ENCODE measurements at places on chromosomes 3 and 15.
A peak's percentile ranks its signal among the peaks of the same experiment; 100 is the strongest.

- no peak for DNase-seq
These were observed 93.6 kb downstream of the GMNC start for GRCh38 chr3:190768891-190769290.

- DNase-seq, result no peak
These were observed 55.3 kb downstream of the CCK start for GRCh38 chr3:42210726-42211125.

- DNase-seq, result peak; percentile 4
These were observed 7.8 kb downstream of the DCBLD2 start for GRCh38 chr3:98893740-98894139.

GRCh38 chr15:70196372-70197316, 98.9 kb upstream of the TLE3 start:
- DNase-seq, result no peak

- no peak for DNase-seq
These were observed 10.7 kb upstream of the MYO5C start for GRCh38 chr15:52306270-52306669.

DNA sequence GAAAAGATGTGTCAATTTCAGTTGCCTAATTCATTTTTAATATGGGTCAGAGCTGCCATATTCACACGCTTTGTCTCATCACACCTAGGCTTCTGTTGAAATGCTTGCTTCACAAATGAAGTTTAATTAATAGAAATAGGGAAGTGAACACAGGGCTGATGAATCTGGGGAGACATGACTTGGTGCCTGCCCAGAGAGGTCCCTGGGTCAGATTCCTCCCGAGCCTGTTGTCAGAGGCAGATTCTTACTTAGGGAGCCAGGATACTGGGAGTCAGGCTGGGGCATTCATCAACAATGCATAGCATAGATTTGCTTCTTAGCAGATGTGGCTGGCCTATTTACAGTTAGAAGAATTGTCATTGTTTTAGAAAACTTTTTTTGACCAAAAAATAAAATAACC, 90.6 kb downstream of the CACNA1D start:
- no peak for DNase-seq

- no peak for DNase-seq
These were observed 1.7 kb downstream of the AKAP13 start for GRCh38 chr15:85381850-85382751.

DNA sequence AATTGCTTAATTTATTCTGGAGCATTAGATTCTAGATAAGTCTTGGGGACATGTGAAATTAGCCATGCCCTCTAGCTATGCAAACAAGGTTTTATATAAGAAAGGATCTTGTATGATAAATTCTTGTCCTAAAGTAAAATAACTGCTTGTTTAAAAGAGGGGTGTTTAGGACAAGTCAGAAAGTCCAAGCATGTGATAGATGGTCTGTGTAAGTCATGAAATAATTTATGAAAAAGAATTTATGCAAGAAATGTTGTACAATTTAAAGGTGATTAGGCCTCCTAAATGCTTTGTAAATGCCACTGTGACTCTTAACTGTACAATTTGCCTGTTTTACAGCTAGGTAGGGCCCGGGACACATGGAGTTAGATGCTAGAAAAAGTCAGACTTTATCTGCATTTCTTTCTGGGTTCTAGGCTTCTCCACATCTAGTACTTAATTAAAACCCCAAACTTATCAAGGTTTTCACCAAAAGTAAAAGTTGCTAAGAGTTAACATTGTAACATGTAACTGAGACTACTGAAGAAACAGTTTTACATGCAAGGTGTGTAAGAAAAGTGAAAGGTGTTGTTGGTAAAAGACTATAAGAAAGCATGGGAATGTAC, 13.2 kb downstream of the LINS1 start:
- DNase-seq, result no peak

GRCh38 chr3:37961622-37962431, 28.8 kb upstream of the VILL start:
- DNase-seq, result no peak

DNA sequence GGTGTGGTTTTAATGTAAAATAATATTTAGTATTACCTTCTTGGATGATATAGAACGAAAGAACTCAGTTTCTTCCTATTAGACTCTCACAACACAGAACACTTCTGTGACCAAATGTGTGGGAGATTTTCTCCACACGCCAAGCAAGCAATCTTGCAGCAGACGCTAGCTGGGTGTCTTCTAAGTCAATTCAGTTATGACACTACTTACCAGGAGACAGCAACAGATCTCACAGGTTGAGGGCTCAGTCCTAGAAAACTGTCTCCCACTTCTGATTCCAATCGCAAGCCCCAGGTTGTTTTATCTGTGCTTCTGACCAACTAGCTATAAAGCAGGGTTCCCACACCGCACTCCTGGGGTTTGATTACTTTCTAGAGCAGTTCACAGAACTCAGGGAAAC, 41.2 kb downstream of the HERC1 start:
- DNase-seq, result no peak

DNA sequence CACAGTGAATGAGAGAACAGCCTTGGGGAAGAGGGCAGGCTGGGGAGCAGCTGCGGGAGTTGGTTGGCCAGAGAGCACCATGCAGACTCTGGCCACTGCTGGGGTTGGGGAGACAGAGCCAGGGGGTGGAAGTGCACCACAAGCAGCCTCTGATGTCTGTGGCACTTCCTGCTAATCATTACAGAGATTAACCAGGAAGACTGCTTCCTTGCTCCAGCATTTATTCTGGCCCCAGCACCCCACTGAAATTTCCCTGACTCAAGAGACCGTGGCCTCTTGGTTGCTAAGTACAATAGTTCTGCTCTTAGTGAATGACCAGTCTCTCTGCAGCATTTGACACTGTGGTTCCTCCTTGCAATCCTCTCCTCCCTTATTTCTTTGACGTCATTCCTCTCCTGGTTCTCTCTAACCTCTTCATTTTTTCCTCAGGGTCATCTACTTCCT, 266.2 kb upstream of the ROPN1 start:
- no peak for DNase-seq

- peak; percentile 40 for DNase-seq
These were observed 366.8 kb upstream of the ZNF385D start for GRCh38 chr3:22117751-22118346.

- no peak for DNase-seq
These were observed 28.1 kb downstream of the HLTF start for GRCh38 chr3:149058198-149058597.

- peak; percentile 20 for DNase-seq
These were observed 1.1 kb downstream of the EHD4 start for GRCh38 chr15:41971089-41971894.

GRCh38 chr15:47971637-47972036, 149.2 kb upstream of the SLC24A5 start:
- DNase-seq, result no peak

GRCh38 chr3:125585595-125586223, 9.6 kb downstream of the OSBPL11 start:
- peak; percentile 66 for DNase-seq

DNA sequence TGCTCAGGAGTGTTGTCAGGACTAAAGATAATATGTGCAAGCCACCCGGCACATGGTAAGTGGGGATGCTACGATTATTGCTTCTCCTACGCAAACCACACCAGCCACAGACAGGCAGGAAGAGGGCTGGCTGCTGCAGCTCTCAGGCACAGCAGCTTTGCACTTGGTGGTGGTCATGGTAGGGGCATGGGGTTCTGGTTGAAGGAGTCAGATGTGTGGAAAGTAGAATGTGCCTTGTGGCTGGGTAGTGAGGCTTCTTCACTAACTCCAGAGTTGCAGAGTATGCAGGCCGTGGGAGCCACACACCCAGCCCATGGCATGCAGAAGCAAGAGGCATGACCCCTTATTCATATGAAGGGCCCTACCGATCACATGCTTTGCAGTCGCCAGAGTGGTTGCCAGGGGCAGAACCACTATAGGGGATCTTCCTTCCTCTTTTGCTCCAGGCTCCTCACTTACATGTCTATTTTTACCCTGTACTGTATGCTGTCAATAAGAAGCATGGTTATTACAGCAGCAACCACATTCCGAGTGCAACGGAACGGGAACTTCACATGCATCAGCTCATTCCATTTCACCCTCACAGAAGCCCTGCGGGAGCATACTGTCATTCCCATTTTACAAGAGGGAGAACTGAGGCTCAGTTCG, 59.2 kb upstream of the HERC1 start:
- peak; percentile 100 for DNase-seq

DNA sequence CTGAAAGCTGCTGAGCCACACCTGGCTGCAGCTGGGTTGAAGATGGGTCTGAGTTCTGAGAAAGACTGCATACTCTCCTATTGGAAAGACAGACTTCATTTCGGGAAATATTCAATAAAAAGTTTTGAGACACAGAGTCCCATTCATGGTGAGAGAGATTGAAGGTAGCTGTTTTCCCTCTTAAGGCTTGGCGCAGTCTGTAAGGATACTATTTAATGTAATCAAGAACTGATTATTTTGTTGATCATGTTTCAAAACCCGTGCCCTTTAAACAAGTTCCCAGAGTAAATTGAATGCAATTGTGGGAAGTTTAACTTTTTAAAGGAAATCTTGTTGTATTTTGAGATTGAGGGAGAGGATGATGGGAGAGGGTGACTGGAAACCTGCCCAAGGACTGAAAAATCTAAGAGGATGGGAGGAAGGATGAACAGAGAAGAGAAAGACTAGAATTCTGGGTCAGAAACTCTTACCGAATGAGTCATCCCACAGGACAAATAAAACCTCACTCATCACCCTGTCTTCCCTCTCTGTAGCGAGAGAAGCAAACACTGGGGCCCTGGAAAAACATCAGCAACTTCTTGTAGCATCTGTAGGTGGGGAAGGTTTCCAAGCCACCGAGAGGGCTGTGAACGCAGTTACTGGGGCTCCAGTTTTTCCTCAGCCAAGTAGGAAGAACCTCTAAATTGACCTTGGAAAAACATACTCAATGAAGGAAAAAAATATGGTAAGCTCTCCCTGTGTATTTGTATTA, 193.2 kb upstream of the TPRG1 start:
- DNase-seq, result no peak

DNA sequence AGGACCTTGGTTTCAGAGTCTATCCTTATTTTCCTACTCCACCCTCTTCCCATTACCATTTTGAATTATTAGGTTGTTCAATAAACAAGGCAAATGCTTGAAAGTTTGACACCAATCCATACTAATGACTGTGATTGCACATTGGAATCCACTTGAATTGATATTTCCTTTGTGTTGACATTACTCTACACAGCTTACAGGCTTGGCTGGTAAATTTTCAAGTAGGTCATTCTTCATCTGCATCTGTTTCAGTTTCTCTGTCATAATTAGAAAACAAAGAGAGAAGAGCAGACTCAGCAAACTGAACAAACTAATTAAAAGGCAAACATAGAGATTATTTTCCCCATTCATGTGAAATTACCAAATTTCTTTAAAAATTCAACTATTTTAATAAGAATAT, 732.9 kb upstream of the BCHE start:
- no peak for DNase-seq

Measured in Kasumi-1 (cell line).